ENCODE measurements at places on chromosomes 4 and X. TPM values are rescaled to one million over a fixed set of nuclear protein-coding genes. Genes with fewer than 3 reads are reported as not detected.

GRCh38 chr4:77025643-77026321 lies 50.0 kb downstream of the CCNI start:
- no peak for DNase-seq

- DNase-seq: no peak
Observed at GRCh38 chr4:154277172-154277571, 214.4 kb downstream of the DCHS2 start.

DNA sequence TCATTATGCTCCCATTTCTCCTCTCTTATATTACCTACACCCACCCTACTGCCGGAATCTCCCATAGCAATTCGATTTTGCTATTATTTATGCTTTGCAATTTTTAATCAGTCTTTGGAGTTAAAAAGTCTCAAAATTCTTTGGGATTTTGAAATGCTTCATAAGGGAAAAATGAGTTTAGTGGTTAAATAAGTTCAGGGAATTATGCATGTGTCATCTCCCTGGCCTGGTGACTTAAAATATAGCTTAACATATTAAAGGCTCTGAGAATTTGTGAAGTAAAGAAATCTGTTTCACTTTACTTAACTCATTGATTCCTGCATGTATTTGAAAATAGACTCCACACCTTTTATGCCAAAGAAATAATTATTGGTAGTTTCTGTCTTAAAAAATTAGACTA lies 185.1 kb upstream of the DIPK2B start:
- no peak for DNase-seq

GRCh38 chr4:7487502-7487901 lies 52.8 kb upstream of the PSAPL1 start:
- DNase-seq: no peak

GRCh38 chr4:24730256-24731001 lies 64.9 kb upstream of the SOD3 start:
- DNase-seq: no peak

- DNase-seq: no peak
Observed at GRCh38 chr4:30718641-30719453, 1.3 kb upstream of the PCDH7 start.

- DNase-seq: no peak
Observed at GRCh38 chr4:153076861-153077260, 127.4 kb upstream of the TRIM2 start.

- DNase-seq: no peak
Observed at GRCh38 chrX:3026074-3026815, 15.0 kb upstream of the ARSF start.

GRCh38 chrX:144849141-144849540 lies 398.2 kb upstream of the SPANXN1 start:
- DNase-seq: no peak

DNA sequence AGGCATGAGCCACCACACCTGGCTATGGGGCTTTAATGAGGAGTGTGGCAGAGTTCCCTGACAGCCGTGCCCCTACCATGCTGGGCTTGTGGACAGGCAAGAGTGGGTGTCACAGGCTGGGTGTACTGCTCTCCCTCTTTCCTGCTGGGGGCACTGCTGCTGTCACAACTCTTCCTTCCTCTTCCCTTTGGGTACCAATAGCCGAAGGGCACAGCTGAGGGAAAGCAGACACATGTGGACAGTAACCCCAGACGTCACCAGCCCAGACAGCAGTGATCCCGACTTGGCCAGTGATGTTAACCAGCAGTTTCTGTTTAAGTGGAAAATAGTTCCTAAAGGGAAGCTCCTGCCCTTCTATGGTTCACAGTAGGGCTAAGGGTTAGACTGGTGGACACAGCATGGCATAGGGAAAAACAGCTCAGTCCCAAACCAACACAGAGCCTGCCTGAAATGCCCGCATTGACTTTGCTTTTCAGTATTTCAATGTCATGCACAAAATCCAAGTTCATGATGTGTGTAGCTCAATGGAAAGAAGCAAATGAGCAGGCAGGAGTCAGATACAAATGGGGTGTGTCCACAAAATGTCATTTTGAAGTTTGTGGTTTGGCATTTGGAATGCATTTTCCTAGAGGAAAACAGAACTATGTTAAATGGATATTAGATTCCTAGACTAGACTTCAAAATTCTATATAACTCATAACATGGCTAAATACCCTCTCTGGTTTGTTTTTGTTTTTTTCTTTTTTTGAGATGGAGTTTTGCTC lies 24.9 kb upstream of the DDX3X start:
- no peak for DNase-seq

DNA sequence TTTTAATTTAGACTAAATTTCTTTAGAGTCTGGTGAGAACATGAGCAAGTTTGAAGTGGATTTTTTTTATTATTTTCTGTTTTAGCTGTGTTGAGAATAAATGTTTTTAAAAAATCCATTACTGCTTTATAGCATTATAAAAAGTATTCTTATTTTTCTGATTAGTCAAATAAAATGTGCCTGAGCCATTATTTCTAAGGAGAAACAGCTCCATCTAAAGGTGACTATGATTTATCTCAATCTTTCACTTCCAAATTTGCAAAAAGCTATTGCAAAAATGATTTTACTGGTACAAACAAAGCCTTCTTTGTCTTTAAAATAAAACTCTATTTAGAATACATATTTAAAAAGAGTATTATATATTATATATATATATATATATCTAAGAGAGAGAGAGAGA lies 959.2 kb downstream of the FAM133A start:
- DNase-seq: no peak

DNA sequence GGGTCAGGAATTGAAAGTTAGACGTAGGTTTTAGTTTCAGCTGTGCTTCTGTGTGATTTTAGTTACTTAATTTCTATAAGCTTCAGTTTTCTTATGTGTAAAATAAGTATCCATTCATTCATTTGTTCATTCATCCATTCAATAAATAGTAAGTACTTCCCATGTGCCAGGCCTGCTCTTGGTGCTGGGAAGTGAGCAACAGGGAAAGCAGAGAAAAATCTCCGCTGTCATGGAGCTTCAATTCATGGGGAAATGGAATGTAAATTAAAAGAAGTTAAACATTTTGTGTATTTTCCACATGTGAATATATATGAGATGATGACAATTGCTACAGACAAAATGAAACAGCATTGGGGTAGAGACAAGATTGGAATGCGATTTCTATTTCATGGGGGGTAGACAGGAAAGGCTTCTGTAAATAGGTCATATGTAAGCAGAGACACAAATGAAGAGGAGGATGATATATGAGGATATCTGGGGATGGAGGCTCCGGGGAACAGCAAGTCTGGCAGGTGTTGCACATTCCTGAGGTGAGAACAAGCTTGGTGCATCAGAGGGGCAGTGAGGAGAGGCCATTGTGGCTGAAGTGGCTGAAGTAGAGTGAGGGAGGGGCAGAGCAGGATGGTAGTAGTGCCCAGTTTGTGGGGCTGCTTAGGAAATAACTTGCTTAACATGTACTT lies 66.2 kb downstream of the FHIP1A start:
- DNase-seq: no peak

DNA sequence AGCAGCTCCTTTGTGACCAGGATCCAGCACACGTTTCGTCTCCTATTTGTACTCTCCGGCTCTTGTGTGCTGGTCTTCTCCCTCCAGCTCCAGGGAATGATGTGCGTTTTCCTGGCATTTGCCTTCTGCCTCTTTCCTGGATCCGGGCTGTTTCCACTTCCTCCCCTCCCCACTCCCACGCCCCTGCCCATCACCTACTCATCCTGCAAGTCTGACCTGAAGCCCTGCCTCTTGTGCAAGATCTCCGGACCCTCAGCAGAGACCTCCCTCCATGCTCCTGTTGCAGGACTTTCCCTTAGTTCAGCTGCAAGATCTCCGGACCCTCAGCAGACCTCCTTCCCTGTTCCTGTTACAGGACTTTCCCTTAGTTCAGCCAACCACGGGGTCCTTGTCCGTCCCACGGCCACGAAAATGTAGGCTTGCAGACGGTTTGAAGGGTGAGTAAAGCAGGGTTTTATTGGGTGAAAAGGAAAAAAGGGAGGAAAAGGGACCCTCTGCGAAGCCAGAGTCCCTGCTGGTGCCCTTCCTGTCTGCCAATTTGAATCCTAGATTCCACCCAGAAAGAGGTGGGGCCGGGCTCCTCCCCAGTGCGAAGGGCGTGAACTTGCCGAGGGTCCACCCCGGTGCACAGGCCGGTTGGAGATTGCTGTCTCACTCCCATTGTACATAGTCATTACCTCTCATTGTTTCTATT lies 74.4 kb upstream of the IRF2 start:
- peak; percentile 88 for DNase-seq

GRCh38 chr4:53189011-53189410 lies 176.8 kb downstream of the SCFD2 start:
- no peak for DNase-seq

DNA sequence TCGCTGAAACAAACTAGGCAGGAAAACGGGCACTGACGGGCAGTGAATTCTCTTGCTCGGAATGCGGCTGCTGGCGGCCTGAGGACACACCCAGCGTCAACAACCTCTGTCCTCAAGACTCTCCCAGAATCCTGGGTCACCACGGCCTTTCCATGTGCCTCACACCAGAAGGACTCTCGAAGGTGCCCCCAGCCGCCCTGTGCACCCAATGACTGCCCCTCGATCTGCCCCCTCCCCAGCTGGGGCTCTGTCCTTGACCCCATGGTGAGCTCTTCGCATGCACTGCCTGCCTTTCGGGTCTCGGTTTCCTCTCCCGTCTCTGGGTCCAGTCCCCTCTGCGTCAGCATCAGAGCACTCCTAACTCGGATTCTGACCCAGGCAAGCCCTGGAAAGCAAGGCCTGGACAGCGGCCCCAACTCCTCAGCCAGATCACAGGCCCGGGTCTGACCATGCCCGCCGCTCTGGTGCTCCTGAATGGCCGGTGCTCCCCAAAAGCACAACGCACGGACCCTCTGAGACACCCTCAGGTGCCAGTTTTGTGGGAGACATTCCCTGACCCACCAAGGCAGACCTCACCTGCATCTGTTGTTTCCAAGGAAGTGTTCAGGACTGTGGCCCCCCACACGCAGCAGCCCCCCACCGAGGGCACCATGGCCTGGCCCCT lies 56.0 kb downstream of the ACOX3 start:
- no peak for DNase-seq

DNA sequence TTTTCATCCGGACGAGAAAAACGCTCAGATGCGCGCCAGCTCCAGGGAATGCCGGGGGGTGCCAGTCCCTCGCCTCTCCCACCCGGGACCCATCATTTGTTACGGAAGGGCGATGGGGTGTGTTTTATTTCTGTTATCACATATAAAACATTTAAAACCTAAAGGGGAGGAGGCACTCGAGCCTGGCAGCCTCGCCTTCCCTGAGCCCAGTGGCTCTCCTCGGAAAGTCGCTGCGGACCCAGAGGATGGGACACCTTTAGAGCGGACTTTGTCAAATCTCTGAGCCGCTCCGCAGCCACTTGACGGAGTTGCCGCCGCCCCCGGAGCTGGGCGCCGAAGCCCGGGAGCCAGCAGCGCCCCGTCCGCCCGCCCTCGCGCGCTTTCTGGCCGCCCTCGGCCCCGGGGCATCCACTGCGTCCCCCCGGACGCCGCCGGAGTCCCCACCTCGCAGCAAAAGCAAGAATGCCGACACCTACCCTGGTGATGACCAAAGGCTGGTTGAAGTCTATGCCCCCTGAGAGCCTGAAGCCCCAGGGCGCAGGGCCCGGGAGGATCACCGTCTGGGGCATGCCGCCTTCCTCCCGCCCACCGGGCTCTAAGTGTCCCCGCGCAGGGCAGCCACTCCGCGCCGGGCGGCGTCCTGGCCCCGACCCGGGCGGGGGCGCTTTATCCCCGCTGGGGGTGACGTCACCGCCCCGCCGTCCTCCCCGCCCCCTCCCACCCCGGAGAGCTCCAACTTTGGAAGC lies at the start of gene PDLIM3:
Gene PDLIM3 (minus strand): TSS at position 642 of the 746 bp plus-strand sequence. CDS start 73 bp downstream, at position 569.
- no peak for DNase-seq

GRCh38 chr4:14092741-14093140 lies 465.2 kb upstream of the BOD1L1 start:
- no peak for DNase-seq

GRCh38 chrX:49233176-49233575 lies at the start of gene CACNA1F:
CACNA1F (minus strand) TSS chrX:49233340; CDS start chrX:49233309, 31 bp downstream.
- DNase-seq: no peak

DNA sequence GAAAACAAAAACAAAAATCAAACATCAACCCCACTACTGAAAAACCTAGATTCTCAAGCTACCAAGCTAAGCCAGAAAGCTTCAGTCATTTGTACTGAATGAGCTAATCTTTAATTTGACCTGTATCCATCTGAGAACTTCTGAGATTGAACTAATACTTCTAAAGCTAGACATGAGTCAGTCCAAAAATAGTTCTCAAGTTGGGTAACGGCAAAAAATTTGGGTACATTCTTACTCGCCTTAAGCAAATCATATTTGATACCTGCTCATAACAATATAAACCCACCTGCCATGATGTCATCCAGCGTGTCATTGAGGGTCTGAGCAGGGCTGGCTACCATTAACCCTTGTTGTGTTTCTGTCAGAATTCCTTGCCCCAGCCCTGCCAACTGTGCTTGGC lies 69.7 kb upstream of the COX18 start:
- no peak for DNase-seq

GRCh38 chr4:78910612-78911011 lies 28.6 kb downstream of the PAQR3 start:
- DNase-seq: no peak

DNA sequence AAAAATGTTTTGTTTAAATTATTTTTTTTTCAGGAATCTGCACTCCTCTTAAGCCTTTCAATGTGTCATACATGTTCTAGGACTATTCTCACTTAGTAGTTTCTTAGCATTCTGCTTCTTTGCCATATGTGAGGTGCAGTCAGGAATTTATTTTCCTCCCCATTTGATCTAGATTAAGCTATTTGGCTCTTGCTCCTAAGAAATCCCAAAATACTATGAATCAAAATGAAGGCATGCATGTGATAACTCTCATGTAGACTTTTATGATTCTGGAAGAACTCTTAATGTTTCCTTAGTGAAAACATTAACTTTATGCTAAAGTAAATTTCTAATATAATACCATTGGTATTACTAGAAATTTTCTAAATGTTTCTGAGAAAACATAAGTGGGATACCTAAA lies 664.5 kb downstream of the RAPGEF2 start:
- no peak for DNase-seq

PGAM4 gene
- total RNA-seq: not detected

BTK gene
- 6.0 TPM for total RNA-seq

ANXA10 gene
- not detected for total RNA-seq

STBD1 gene
- 50.4 TPM for total RNA-seq

NEIL3 gene
- total RNA-seq: 0.88 TPM

TRAM1L1 gene
- not detected for total RNA-seq

CXCL10 gene
- total RNA-seq: not detected

PLP1 gene
- 2.6 TPM for total RNA-seq

FAM50A gene
- 35.6 TPM for total RNA-seq

MAP9 gene
- 5.0 TPM for total RNA-seq

ATP8A1 gene
- total RNA-seq: 154 TPM

PPP3CA gene
- 21.0 TPM for total RNA-seq

Measured in Peyer's patch (tissue), 4 donors.